Stimulated activated CD4-positive, alpha-beta T cell treated with anti-CD3 and anti-CD28 coated beads, Interleukin-1b, Interleukin-23, amount 100 ng/mL, for 1 hour (primary cell): ENCODE measurements at places on chromosomes 4 and X.

GRCh38 chr4:5863461-5864113 lies 29.3 kb downstream of the CRMP1 start:
- DNase-seq = peak; percentile 12

GRCh38 chrX:30665471-30665870 lies 12.2 kb downstream of the GK start:
- no peak for DNase-seq

GRCh38 chr4:140343303-140343702 lies 30.1 kb upstream of the SCOC start:
- no peak for DNase-seq

- no peak for DNase-seq
These were observed 19.8 kb downstream of the CPE start for GRCh38 chr4:165398570-165398969.

DNA sequence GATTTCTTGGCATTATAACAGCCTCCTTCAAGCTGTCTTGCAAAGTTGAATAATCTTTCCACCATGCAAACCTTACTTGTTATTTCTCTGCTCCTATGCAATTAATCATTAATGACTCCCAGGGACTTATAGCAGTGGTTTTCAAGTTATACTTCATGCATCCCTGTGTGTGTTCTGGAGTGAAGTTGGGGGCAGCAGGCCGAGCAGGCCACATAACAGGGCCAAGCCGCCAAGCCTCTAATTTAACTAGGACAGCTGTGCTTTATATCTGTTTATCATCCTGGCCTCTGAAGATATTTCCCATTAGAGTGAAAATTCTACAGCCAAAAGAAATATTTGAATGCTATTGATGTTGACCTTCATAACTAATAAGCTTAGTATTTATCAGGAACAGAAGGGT lies 133.5 kb upstream of the PAK3 start:
- DNase-seq = no peak

DNA sequence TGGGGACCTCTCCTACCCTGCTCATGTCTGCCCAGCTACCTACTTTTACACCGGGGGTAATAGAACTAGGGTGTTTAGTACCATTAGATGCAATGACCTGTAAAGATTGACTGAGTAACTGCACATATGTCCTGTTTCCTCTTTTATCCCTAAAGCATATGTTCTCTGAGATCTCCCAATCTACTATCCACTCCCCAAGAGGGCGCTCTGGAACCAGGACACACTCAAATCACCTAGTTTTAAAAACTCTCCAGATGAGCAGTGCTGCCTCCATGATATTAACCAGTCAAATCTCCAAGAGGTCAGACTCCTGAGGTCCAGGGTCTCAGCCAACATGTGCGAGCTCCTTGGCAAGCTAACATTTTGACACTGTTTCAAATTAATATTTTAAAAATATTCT lies 87.0 kb upstream of the TSPAN5 start:
- no peak for DNase-seq

GRCh38 chrX:50183891-50184290 lies 16.9 kb downstream of the AKAP4 start:
- DNase-seq = no peak

GRCh38 chr4:73613130-73613529 lies 7.1 kb downstream of the RASSF6 start:
- no peak for DNase-seq

DNA sequence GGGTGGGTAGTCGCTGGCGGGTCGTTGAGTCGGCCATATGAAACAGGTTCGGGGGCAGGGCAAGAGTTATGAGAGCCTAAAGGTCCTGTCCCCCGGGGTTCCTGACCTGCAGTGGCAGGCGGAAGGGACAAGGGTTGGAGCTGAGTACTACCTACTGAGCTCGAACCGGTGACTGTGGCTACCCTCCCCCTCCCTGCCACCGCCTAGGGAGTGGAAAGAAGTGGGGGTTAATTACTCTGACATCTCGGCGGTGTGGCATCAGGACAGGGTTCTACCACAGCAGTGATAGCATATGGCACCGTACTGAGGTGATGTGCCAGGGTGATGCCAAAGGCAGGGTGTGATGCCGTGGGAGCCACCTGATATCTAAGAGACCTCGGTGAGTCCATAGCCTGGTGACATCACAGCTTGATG lies 307 bp downstream of the ATG4A start:
- no peak for DNase-seq

GRCh38 chrX:3627594-3627993 lies 85.9 kb downstream of the PRKX start:
- no peak for DNase-seq

- DNase-seq = no peak
These were observed 11.8 kb downstream of the SUPT20HL1 start for GRCh38 chrX:24372021-24372763.

GRCh38 chr4:168740691-168741090 lies 243.8 kb downstream of the PALLD start:
- DNase-seq = no peak

- DNase-seq = no peak
These were observed 364.8 kb upstream of the EMCN start for GRCh38 chr4:100882661-100883060.

DNA sequence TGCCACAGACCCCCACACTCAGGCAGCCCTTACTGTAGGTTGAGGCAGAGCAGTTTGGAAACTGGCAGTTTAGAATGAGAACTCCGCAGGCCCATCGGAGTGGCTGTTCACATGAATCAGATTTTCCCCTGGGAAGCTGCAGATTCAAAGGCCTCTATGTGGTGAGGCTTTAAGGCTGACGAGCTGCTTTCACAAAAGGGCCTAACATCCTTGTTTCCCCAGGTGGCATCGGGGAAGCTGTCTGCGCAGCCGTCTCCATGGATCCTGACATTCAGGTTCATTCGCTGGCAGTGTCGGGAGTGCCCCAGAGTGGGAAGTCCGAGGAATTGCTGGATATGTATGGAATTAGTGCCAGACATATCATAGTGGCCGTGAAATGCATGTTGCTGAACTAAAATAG lies 33.7 kb downstream of the TKTL1 start:
- no peak for DNase-seq

DNA sequence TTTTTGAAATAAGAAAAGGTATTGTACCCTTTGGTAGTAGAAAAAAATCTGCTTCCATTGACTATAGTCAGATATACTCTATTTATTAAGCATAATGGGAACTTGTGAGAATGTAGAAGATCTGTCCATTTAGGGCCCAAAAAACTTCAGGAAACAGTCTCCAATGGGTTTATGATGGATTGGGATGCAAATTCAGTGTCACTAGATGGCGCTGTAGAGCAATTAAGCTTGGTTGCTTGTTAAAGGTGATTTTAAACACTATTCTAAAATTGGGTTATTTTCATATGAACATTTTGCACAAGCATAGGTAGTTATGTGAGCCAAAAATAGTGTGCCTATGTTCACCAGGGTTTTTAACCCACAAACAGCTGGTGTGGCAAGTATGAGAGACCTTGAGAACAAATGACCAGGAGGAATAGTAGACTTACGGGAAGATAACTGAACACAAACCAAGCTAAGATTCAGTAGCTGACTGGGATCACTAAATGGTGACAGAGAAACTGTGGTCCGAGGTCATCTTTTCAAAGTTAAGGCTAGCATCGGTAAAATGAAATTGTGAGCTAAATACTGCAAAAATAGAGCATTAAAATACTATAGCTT lies 80.3 kb upstream of the LSM6 start:
- DNase-seq = no peak

- no peak for DNase-seq
These were observed 224.2 kb downstream of the RCHY1 start for GRCh38 chr4:75289914-75290582.
